ENCODE measurements at places on chromosomes 4 and X.

DNA sequence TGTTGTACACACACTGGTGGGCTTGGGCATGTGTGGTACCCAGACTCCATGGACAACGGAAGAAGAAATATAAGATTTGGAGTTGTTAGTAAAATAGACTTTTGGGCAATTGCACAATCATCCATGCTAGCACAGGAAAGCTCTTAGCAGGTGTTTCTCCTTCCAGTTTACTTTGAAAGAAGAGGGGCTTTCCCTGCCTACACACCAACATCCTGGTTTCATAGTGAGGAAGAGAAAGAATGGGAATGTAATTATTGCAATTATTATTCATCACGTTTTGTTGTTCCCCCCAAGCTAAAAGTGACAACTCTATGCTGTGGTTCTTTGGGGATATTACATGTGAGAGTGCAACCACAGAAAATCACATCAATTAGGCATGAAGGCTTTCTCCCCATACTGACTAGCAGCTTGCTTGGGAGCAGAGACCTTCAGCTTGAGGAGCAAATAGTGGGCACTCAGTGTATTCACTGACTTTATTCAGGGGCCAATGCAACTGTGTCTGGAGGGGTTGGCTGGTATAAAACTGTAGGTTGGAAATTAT, 57.2 kb upstream of the PUDP start:
- no peak for DNase-seq

GRCh38 chr4:30103455-30103854, 616.7 kb upstream of the PCDH7 start:
- no peak for DNase-seq

- no peak for DNase-seq
These were observed 43.6 kb upstream of the IL1RAPL2 start for GRCh38 chrX:104522386-104522785.

- DNase-seq, result no peak
These were observed 442.7 kb downstream of the RAPGEF2 start for GRCh38 chr4:159545556-159545955.

DNA sequence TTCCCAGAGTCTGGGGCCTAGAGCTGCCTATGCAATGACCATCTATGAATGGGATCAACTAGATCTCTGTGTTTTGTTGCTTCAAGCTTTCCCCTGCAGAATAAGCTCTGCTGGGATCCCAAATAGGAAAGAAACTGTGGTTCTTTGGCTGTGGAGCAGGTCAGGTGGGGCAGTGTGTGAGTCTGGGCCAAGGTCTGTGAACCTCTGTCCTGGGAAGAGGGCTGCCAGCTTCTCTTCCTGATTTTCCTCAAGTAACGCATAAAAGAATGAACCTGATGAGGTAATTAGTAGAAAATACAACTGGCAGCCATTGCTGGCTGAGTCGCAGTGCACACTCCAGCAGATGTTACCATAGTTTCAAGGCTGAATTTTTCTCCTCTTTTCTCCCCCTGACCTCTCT, 4.6 kb upstream of the PIN4 start:
- DNase-seq, result no peak

- DNase-seq, result no peak
These were observed 212.0 kb upstream of the AFF2 start for GRCh38 chrX:148288451-148288850.

- DNase-seq, result no peak
These were observed 29.4 kb downstream of the SNX25 start for GRCh38 chr4:185238750-185239149.

DNA sequence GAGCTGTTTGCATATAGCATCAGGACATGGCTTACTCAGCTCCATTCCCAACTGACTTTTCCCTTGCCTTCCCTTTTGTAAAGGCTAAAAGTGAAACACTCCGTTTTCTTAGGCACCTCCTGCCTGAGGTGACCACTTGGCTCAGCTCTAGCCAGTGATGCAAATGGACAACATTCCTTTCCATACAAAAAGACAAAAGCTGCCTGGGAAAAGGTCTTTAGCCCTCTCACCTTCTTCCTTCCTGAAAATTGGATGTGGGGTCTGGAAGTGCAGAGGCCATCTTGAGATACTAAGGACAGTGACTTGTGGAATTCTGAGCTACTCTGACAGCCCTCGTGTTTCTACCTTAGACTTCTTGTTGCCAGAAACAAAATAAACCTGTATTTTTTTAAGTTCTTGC, 27.7 kb upstream of the SFRP2 start:
- no peak for DNase-seq

DNA sequence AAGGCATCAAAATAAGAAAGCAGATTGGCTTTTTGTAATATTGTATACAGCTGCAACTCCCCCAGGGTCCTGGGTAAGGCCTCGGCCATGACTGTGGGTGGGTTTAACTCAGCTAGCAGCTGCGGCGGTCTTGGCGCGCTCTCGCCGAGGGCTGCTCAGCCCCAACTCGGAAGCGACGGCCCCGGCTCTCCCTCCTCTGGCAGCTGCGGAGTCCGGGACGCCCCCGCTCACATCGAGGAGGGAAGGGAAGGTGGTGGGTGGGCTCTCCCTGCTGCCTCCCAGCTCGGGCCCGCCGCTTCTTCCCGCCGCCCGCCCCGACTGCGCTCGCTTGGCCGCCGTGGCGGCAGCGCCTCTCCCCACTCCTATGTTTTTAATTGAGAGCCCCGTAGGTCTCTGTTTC, 51.2 kb downstream of the GPR50 start:
- no peak for DNase-seq

DNA sequence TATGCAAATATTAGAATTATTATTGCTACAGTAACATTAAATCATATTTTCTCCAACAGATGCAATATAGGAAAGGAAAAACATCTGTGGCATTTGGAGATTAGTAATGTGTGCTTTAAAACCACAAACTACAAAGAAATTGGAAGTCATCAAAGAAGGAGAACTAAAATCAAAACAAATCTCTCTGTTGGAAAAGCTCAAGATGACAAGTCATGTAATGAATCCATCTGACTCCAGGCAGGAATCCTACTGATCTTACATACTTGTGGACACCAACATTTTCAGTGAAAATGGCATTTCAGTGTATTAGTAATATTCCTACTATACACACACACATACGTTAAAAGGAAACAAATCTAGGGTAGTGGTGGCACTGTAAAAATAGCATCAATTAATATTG, 98.2 kb downstream of the SLC39A8 start:
- DNase-seq, result peak; percentile 31

DNA sequence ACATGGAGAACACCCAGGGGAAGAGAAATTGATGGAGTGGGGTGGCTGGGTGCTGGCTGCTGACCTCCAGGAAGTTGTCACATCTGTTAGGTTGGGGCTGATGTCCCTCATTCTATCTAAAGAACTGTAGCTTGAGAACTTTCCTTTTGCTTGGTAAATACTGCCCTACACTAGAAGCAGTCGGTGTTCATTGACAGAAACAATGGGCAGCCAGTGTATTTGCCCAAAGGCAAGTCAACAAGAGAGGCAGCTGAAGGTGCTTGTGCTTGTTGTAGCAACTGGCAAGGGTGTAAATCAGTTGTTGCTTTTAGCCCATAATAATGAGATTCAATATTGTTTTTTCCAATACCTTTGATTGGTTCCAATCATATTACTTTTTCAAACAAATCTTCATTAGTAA, 956 bp downstream of the TMEM154 start:
- DNase-seq, result no peak

DNA sequence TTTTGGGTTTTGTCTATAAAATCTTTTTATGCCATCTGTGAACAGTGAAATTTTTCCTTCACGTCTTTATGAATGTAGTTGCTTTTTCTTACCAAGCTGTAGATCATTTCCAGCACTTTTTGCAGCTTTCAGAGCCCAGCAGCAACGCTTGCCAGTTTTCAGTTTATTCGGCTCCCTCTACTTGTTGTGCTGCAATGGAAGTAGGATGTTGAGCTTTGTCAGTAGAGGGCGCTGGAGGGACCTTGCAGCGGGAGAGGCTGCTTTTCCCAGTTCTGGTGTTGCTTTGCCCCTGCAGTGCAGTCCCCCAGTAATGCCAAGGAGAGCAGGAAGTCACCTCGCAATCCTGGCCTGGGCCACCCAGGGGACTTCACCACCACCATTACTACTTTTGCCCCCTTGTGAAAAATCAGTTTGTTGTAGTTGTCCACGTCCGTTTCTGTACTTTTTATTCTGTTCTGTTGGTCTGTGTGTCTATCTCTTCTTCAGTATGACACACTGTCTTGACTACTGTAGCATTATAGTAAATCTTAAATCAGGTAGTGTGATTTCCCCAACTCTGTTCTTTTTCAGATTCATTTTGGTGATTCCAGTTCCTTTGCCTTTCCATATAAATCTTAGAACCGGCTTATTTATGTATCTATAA, 21.8 kb downstream of the CMC4 start:
- peak; percentile 28 for DNase-seq

- DNase-seq, result peak; percentile 79
These were observed 13.4 kb upstream of the STK32B start for GRCh38 chr4:5037553-5038551.

DNA sequence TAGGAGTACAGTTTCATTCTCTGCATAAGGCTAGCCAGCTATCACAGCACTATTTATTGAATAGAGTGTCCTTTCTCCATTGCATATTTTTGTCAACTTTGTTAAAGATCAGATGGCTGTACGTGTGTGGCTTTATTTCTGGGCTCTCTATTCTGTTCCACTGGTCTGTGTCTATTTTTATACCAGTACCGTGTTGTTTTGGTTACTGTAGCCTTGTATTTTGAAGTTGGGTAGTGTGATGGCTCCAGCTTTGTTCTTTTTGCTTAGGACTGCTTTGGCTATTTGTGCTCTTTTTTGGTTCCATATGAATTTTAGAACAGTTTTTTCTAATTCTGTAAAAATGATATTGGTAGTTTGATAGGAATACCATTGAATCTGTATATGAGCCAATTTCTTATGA, 182.1 kb upstream of the DIAPH2 start:
- DNase-seq, result no peak

GRCh38 chr4:113452868-113453620, 308.5 kb downstream of the CAMK2D start:
- no peak for DNase-seq

DNA sequence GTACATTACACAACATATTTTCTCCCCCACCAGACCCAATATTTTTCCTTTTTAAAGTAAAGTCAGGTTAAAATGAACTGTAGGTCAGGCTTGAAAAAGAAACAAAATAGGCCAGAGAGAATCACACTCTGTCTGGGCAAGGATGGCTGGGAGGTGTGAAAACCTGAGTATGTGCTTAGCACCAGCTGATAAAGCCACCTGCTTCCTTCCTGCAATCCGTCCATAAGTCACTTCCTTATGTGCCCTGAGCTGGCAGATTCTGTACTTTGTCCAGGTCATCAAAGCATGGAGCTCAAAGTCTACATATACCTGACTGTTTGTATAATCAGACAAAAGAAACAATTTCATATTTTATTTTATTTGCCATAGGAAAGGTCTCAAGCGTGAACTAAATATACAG, 37.7 kb downstream of the ANTXR2 start:
- DNase-seq, result no peak

DNA sequence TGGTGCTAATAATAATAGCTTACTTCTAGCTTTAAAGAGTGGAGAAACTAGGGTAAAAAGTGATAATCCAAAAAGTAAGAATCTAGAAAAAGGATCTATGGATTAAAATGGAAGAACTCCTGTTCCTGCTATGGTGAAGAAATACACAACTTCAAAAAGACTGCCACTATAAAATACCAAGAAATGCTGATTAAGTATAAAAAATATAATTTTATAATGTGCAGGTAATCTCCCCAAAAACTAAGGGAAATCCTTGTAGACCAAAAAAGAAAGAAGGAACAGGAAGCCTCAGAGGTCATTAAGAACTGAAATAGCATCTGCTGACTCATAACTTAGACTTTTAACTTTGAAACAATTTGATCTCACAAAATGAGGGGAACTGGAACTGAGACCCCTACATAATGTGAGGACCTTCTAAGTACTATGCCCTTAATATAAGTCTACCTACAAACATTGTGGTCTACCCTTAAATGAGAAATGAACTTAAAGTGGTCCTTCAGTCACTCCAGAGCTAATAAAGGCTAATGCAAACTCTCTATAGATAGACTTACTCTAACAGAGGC, 50.6 kb upstream of the SRPX start:
- DNase-seq, result no peak

DNA sequence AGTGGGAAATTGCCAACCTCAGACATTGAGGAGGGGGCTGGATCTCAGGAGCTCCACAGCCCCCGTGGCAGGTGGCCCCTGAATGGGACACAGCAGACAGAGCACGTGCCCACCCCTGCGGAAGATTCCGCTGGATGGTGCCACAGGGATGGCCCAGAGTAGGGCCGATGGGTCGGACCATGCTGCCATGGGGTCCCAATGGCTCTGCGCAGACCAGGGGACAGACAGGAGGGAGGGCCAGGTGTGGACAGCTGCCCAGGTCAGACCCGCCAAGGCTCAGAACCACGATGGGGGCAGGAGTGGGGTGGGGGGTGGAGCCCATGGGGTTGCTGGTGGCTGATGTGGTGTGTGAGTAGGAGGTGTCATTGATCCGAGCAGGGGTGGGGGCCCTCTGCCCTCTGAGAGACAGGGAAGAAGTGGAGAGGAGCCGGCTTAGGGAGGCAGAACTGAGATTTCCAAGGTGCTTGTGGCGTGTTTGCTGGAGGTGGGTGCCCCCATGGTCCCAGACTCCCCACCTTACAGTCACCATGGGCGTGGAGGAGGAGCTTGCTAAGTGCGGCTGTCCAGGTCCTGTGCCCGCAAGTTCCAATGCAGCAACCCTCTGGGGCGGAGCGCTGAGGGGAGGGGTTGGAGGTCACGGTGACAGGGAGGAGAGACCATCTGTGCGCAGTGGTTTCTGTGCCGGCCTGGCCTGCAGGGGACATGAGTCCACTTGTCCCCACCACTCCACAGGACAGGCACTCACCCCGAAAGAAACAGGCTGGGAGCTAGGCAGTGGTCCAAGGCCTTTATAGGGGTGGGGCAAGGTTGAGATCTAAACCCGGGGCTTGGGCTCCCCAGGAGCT, 12.9 kb downstream of the SH3TC1 start:
- DNase-seq, result no peak

DNA sequence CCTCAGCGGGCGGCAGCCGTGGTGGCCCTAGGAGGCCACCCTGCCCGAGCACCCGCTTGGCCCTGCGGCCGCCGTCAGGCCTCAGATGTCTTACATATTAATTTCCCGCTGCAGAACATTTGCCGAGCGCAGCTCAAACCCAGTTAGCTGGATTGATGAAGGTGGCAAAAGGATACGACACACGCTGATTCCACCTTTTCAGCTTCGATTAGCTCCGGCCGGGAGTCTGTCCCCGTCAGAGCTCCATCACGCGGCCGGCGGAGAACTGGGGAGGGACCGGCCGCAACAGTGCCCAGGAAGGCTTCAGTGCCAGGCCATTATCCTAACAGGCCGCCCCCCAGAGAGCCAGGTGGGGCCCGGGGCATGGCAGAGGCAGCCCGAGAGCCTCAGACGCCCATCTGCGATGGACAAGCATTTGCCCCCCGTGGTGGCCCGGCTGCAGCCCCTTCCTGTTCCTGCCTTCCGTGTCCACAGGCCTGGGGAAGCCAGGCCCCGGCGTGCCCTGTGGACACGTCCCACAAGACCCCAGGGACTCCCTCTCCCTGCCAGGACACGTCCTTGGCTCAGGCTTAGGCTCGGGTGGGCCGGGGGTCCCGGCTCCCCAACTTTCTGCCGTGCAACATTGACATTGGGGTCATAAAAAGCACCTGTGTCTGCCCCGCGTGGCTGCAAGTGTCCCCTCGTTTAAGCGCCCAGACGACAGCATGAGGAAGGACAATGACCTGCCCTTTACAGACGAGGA, 133.8 kb upstream of the NKX1-1 start:
- no peak for DNase-seq
